ENCODE measurements at places on chromosomes 13 and 19.

DNA sequence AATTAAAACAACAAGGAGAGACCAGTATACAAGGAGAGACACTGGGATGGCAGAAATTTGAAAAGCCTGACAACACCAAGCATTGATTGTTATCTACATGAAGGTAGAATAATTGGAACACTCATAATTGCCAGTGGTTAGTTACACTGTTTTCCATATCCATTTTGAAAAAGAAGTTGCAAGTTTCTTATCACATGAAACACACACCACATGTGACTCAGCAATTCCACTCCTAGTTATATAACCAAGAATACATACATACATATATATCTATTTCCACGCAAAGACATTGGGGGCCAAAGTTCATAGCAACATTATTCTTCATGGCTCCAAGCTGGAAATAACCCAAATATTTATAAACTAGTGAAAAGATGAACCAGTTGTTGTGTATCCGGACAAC is 15.2 kb upstream of the PABPC3 start:
- DNase-seq = no peak

DNA sequence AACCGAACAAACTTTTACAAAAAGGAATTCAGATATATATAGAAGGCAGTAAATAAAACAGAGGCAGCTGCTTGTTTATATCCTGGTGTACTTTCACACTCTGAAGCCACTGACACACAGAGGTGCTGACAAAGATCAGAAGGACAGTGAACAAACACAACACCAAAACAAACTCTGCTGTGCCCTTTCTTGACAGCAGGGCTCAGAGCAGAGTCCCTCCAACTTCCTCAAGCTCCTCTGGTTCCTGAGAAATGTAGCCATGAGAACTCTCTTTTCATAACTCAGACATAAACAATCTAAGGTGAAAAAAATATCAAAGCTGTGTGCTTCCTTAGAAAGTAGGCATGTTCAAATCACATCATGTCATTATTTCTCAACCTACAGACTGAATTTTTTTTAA is 1052.8 kb upstream of the SPRY2 start:
- no peak for DNase-seq

DNA sequence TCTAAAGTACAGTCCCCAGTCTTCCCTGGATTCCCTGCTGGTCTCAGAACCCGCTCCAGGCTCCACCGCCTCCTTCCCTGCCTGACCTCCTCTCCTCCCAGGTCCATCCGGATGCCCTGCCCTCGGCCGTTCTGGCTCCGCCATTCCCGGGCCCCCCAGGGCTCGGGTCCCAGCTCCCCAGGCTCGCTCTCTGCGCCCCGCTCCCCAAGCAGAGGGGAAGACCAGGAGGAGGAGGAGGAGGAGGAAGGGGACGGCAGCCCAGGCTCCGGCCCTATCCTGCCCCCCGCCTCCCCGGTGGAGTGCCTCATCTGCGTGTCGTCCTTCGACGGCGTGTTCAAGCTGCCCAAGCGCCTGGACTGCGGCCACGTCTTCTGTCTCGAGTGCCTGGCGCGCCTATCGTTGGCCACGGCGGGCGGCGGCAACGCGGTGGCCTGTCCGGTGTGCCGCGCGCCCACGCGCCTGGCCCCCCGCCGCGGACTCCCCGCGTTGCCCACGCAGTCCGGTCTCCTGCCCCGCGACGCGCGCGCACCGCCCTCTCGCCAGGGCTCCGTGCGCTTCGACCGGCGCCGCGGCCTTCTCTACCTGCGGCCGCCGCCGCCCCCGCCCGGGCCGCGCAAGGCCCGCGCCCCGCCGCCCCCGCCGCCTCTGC is 647 bp downstream of the RNF225 start:
- no peak for DNase-seq

GRCh38 chr13:63208826-63209225 is 1793.2 kb upstream of the PCDH20 start:
- no peak for DNase-seq

DNA sequence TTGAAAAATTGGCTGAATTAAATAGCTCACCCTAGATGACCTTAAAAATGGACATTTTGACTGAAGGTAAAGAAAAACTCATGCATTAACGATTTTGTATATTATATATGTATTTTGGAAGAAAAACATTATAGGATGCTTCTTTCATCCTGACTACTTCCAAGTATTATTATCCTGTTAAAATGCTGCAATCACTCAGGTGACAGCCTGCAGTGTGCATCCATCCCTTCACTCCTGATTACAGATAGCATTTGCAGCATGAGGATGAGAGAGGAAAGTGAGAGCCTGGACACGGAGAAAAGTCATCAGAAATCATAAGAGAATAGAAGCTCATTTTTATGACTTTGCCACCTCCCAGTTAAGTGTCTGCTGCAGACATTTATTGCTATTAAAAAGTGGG is 1055.6 kb downstream of the PCDH17 start:
- no peak for DNase-seq

DNA sequence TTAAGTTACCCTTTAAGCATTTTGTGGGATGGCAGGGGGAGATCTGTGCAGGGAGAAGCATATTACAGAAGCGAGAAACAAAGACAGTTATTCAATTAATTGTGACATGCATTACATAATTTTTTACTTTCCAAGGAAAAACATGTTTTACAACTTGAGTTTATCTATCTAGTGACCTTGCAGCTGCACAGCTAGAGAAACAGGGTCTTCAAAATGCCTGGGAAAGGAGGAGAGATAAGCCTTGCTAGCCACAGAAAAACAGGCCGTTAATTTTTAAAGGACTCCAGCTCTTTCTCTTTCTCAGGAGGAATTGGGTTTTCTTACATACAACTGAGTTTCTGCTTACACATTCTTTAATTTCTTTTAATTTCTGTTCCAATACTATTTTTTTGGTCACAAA is 14.8 kb upstream of the ZNF431 start:
- DNase-seq = no peak

Measured in NCI-H446 treated with DMSO at 0.1 percent for 48 hours (cell line).